ENCODE measurements at places on chromosomes 2 and 18.

DNA sequence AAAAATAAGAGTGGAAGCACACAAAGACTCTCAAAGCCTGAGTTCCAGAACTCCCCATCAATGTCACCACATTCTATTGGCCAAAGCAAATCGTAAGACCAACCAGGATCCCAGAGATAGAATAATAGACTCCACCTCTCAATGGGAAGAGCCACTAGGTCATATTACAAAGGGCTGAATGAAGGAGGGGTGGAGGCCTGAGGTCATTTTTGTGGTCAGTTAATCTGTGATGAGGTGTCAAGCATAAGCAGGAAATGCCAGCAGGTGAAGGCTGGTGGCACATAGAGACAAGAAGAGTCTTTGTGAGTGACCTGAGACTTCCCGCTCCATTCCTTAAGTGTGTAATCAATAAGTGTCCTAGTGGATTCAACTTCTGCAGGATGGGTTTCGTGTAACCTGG, 144.3 kb downstream of the TFCP2L1 start:
- no peak for DNase-seq

DNA sequence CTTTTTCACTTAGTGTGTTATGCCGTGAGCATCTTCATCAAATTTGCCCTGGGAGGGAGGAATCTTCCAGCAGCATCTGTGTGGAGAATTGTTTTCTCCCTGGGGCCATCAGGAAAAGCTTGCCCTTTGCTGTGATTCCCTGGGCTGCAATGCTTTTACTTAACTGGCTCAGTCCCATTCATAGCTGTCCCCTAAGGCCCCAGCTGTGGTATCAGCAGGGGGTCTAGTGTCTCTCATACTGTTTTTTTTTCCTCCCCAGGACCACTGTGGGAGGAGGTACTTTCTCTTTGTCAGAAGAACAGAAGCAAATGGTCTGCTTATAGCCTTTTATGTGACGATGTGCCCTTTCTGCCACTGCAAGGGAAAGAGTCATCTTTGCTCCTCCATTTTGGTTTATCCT, 176.8 kb upstream of the CELF4 start:
- no peak for DNase-seq

- DNase-seq = no peak
These were observed 215.5 kb downstream of the NCKAP5 start for GRCh38 chr2:133352719-133353118.

GRCh38 chr2:229282758-229283546, 11.9 kb upstream of the PID1 start:
- DNase-seq = no peak

DNA sequence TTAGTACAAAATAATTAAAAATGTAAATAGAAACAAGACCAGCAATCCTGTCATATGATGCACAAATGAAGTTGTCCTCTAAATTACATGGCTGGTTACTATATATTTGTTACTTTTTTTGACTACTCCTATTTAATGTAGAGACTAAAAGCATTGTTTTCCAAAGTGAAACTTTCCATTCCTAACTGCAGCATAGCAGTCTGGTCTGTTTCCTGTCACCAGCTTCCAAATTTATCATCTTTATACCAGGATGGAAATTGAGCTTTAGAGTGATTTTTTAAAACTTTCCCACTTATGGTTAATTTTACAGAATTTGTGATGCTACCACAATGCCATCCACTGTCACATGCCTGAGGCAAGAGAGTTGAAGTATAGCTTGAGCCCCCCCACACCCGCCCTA, 33.5 kb upstream of the RAB27B start:
- no peak for DNase-seq
